Fibroblast of lung (primary cell): ENCODE measurements at places on chromosomes 11 and 22. TPM values are rescaled to one million over a fixed set of nuclear protein-coding genes. Genes with fewer than 3 reads are reported as not detected.

GRCh38 chr11:128158860-128159259 is 428.5 kb downstream of the ETS1 start:
- no peaks in the 10 kb centered on the region for H3K36me3 ChIP-seq
- no peaks in the 10 kb centered on the region for H3K4me1 ChIP-seq

- no peak overlapping the region for H3K27ac ChIP-seq
- no peaks in the 10 kb centered on the region for H3K4me1 ChIP-seq
- DNase-seq = peak; percentile 47
- no peaks in the 10 kb centered on the region for H3K36me3 ChIP-seq
- no peaks in the 10 kb centered on the region for H3K27me3 ChIP-seq
- H3K4me3 ChIP-seq = no peak overlapping the region
These were observed 434.1 kb upstream of the FAT3 start for GRCh38 chr11:91790346-91791170.

TEX12 gene
- polyA plus RNA-seq = 0.09 TPM in 1 of 2 replicates, not detected in the other

DNA sequence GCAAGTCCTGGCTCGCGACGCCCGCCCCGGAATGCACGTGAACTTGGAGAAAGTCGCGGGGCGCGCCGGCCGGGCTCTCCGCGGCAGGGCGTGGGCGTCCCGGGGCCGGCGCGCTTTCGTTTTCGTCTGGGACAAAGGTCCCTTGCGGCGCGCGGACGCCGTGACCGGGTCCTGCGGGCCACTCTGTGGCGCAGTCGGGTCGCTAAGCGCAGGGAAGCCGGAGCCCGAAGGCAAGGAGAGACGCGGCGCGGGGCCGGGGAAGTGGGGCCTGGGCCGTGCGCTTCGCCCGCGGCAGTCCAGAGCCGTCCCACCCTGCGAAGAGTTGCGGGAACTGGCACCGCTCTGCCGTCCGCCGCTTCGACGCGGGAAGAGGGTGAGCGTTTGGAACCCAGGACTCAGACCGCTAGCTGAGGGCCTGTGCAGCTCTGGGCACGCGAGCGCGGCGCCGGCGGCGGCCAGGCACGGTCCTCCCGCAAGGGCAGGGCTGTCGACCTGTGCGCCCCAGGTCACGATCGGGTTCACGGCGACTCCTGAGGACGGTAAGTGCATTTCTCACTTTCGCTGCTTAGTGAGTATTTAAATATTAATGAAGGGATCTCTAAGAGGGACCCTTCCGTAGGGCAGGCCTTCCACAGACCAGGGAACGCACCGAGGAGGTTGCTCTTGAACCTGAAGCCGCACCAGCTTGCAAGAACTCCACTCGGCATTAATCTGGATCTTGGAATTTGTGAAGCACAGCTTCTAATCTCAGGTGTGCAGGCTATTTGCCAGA is 78.0 kb upstream of the PPARA start:
- peak; percentile 69 for DNase-seq
- peaks cover 30% of the 10 kb centered on the region for H3K36me3 ChIP-seq
- H3K27ac ChIP-seq = peak overlapping the region; percentile 97

DNA sequence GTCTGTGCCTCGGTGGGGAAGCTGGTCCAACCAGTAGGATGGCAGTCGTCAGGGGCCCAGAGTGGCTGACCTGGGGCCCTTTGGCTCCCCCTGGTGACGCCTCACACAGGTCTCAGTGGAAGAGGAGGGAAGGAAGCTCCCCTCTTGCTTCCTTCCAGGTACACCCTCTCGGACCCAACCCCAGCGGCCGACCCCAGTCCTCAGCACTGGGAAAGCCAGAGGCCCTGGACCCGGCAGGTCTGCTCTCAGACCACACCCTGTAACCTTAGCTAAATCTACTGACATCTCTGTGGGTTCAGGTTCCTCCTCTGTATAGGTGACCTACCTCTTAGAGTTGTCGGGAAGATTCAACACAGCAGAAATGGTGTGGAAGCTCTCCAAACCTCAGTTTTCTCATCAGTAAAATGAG is 3.4 kb upstream of the SCUBE1 start:
- H3K4me1 ChIP-seq = no peaks in the 10 kb centered on the region
- no peak overlapping the region for H3K27ac ChIP-seq
- H3K36me3 ChIP-seq = no peaks in the 10 kb centered on the region

DNA sequence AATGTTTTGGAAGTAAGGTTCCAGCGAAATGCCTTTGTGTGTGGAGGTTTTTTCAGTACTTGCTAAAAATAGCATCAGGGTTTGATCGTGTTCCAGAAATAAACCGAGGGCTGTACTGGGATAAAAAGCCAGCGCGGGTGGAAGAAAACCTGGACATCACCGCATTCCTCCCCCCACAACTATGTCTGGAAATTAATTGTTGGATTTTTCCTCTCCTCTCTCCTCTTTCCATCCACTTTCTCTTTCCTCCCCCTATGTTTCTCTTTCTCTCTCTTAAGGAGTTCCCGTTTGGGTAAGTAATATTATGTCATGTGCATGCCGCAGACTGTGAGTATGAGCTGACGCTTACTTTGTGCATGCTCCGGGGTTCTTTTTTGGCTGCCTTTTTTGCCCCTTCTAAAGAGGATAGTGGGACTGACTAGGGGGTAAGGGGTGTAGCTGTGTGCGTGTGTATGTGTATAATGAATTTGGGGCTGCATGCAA is 104.2 kb upstream of the HSD17B12 start:
- H3K4me3 ChIP-seq = peak overlapping the region; percentile 11
- peak; percentile 47 for DNase-seq
- no peak overlapping the region for H3K27ac ChIP-seq

- DNase-seq = no peak
- no peak overlapping the region for H3K4me3 ChIP-seq
- H3K27me3 ChIP-seq = no peaks in the 10 kb centered on the region
- H3K36me3 ChIP-seq = peaks cover 34% of the 10 kb centered on the region
- H3K27ac ChIP-seq = no peak overlapping the region
- H3K4me1 ChIP-seq = peaks cover 6% of the 10 kb centered on the region
These were observed 5.9 kb downstream of the THAP7 start for GRCh38 chr22:20996031-20996410.

DNA sequence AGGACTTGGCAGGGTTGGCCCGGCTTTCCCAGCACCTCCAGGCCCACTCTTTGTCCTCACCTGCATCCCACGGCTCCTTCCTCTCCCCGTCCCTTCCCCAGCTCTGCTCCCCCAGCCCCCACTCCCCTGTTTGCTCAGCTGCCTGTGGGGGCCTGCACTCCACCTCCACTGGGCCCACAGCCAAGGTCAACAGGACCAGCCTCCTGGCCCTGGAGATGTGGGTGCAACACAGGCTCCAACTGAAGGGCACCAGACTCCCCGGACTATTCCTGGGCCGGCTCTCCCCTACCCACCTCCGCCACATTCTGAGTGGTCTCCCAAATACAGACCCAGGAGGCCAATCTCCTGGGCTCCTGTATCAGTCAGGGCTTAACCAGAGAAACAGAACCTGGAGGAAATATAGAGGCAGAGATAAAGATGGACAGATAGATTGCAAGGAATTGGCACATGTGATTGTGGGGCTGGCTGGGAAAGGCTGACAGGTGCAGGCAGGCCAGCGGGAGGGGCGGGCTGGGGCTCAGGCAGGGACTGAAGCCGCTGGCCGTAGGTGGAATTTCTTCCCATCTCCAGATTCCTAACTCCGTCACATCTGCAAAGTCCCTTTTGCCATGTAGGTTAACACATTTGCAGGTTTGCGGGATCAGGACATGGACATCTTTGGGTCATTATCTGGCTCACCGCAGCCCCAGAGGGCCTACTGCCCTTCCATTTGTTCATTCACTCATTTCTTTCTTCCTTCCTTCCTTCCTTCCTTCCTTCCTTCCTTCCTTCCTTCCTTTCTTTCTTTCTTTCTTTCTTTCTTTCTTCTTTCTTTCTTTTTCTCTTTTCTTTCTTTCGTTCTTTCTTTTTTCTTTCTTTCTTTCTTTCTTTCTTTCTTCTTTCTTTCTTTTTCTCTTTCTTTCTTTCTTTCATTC is 45.8 kb upstream of the MYH9 start:
- H3K4me3 ChIP-seq = no peak overlapping the region
- no peak overlapping the region for H3K27ac ChIP-seq
- no peak for DNase-seq
- no peaks in the 10 kb centered on the region for H3K36me3 ChIP-seq
- H3K4me1 ChIP-seq = peaks cover 12% of the 10 kb centered on the region
- H3K27me3 ChIP-seq = no peaks in the 10 kb centered on the region

GRCh38 chr22:40620464-40621046 is 16.0 kb downstream of the MRTFA start:
- peak; percentile 21 for DNase-seq
- no peaks in the 10 kb centered on the region for H3K36me3 ChIP-seq
- H3K27ac ChIP-seq = no peak overlapping the region
- no peaks in the 10 kb centered on the region for H3K4me1 ChIP-seq
- H3K27me3 ChIP-seq = no peaks in the 10 kb centered on the region
- no peak overlapping the region for H3K4me3 ChIP-seq

SLC1A2 gene
- 1.2 and 1.3 TPM in 2 replicates for polyA plus RNA-seq

YPEL1 gene
- polyA plus RNA-seq = 0.36 and 0.51 TPM in 2 replicates

MS4A7 gene
- not detected in 2 replicates for polyA plus RNA-seq

DNA sequence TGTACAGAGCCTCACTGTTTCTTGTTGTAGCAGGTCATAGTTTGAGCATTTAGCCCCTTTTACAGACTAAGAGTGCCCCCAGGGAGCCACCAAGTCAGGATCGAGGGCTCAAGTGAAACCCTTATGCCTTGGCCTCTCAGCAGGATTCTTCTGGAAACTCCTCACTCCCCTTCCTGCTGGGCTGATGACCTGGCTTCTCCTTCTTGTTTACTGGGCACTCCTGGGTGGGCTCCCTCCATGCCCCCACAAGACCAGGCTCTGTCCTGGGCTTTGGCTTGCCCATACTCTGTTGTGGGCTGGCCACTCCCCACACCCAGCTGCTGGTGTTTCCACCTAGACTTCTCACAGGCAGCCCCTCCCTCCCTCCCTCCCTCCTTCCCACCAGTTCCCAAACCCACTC is 69.6 kb downstream of the MED15 start:
- H3K36me3 ChIP-seq = peaks cover 35% of the 10 kb centered on the region
- peaks cover 10% of the 10 kb centered on the region for H3K4me1 ChIP-seq
- H3K27ac ChIP-seq = peak overlapping the region; percentile 20
- no peak overlapping the region for H3K4me3 ChIP-seq
- no peaks in the 10 kb centered on the region for H3K27me3 ChIP-seq

DNA sequence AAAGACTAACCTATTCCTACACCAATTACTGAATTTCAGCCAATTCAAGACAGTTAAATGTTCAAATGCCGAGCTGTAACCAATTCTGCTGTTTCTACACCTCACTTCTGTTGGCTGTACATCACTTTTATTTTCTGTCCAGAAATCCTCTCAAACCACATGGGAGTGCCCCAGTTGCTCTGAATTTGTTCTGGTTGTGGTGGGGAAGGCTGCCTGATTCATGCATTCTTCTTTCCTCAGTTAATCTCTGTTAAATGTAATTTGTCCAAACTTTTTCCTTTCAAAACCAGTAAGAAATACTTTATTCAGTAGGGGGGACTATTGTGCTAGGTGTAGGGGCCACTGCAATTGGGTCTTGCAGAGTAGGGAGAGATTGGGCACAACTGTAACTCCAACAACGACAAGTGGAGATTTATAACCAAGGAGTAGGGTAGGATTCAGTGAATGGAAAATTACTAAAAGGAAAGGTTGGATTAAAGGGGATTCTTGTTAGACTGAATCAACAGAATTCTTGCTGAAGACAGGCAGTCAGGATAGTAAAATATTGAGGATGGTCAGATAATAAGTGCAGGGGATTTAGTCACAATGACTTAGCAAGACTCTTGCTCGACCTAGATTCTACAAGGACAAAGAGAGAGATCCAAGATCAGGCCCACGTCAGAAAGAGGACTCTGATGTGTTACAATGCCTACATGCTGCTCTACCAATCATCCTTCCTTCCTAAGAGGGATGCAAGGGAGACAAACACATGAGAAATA is 593.5 kb upstream of the FAT3 start:
- H3K4me3 ChIP-seq = no peak overlapping the region
- no peaks in the 10 kb centered on the region for H3K27me3 ChIP-seq
- no peak overlapping the region for H3K27ac ChIP-seq
- no peaks in the 10 kb centered on the region for H3K4me1 ChIP-seq

DNA sequence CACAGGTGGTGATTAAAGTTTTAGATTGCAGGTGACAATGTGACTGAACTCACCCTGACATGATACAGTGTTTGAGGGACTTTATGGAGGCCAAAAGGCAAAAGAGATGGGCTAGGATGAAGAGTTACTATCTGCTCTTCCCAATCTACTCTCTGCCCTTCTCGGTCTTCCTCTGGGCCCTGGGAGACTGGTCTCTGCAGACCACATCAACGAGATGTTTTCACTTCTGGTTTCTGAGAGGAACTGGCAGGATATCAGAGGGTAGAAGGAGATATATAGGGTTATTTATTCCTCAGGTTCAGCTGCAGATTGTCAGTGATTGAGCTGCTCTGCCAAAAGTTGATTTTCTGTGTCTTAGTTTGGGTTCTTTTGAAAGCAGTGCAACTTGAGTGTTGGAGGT is 32.4 kb upstream of the CD44 start:
- no peak overlapping the region for H3K27ac ChIP-seq
- no peaks in the 10 kb centered on the region for H3K36me3 ChIP-seq
- no peak overlapping the region for H3K4me3 ChIP-seq
- peaks cover 6% of the 10 kb centered on the region for H3K4me1 ChIP-seq

DNA sequence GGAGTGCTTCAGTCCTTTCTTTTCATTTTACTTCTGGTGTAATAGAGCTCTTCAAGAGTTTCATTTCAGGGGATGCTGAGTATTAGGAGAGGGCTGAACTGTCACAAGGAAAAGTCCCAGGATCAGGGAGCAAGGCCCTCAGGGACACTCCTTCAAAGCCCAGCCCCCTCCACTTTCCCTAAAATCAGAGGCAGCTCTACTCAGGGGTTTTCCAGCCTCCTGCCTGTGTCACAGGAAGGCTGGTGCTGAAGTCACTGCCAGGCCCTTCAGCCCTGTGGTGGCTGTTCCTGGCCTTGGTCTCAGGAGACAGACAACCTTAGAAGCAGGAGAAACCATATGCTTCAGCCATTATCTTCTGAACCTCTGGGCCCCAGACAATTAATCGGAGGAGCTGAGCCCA is 36.4 kb upstream of the KIRREL3 start:
- H3K4me3 ChIP-seq = no peak overlapping the region
- no peaks in the 10 kb centered on the region for H3K27me3 ChIP-seq
- no peaks in the 10 kb centered on the region for H3K36me3 ChIP-seq
- no peak for DNase-seq
- no peak overlapping the region for H3K27ac ChIP-seq
